ENCODE measurements at places on chromosomes 16 and 17.

- DNase-seq = no peak
Observed at GRCh38 chr16:85238233-85238647, 126.0 kb upstream of the CIBAR2 start.

- no peak for DNase-seq
Observed at GRCh38 chr16:69706256-69706974, 19.9 kb downstream of the NQO1 start.

- DNase-seq = no peak
Observed at GRCh38 chr16:7675628-7676027, 343.0 kb downstream of the RBFOX1 start.

- no peak for DNase-seq
Observed at GRCh38 chr16:87666919-87667318, 64.6 kb downstream of the JPH3 start.

DNA sequence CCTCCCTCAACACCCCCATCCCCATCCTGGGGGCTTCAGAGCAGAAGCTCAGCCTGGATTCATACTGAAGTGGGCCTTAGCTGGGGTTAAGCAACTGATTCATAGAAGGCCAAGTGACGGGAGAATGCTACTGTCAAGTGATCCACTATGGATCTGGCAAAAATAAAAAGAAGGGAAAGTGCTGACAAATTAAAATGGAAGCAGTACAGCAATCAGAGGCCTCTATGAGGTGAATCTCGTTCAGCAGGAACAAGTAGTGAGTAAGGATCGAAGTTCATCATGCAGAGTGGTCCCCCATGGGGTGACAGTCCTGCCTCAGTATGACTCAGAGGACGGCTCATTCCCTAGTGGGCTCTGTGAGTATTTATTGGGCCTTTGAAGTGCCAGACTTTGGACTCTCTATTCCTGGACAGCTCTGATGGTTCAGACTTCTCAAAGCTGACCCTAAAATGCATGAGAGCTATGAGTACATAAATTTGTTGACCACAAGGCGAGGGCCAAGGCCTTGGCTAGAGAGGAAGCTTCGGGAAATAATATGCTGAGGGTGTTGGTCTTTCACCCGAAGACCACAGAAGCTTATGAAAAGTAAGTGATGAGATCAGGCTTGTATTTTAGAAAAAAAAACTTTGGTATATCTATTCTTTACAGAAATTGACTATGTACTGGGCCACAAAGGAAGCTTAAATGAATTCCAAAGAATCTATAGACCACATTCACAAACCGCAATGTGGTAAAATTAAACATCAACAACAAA is 5.3 kb upstream of the NSMCE1 start:
- DNase-seq = peak; percentile 63

DNA sequence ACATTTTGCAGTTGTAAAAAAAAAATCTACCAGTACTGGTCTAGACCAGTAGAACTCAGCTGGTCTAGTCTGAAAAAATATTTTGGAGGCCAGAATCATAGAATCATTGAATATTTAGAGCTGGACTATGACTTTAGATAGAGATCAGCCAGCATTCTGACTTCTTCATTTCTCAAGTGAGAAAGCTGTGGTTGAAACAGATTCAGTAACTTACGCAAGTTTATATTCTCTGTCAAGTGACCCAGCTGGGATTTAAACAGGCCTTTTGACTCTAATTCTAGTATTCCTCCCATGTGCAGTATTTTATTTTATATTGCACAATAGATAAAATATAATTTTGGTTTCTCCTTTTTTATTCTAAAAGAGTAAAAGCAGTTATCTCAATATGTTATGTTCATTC is 4.9 kb downstream of the TNRC6A start:
- no peak for DNase-seq

GRCh38 chr17:29167393-29168078 is 12.7 kb downstream of the MYO18A start:
- DNase-seq = no peak

- DNase-seq = peak; percentile 83
Observed at GRCh38 chr16:57000271-57001025, 11.1 kb downstream of the NLRC5 start.

- no peak for DNase-seq
Observed at GRCh38 chr17:79953335-79953734, 82.3 kb downstream of the TBC1D16 start.

DNA sequence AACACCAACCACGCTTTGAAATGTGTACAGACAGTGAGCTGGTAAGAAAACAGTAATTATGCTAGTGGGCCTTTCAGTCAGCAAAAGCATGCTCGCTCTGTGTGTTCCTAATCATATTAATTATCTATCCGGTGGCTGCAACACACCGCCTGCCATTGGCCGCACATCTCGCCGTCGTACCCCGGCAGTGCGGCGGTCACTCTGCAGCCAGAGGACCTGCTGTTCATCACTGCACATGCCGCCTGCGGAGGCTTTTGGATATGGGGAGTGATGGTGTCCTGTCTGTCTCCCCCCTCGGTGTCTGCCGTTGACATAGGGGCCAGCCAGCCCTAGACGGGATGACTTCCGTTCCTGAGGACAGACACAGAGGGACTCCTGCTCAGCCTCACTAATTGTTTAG is 68.5 kb downstream of the RPA1 start:
- DNase-seq = no peak

DNA sequence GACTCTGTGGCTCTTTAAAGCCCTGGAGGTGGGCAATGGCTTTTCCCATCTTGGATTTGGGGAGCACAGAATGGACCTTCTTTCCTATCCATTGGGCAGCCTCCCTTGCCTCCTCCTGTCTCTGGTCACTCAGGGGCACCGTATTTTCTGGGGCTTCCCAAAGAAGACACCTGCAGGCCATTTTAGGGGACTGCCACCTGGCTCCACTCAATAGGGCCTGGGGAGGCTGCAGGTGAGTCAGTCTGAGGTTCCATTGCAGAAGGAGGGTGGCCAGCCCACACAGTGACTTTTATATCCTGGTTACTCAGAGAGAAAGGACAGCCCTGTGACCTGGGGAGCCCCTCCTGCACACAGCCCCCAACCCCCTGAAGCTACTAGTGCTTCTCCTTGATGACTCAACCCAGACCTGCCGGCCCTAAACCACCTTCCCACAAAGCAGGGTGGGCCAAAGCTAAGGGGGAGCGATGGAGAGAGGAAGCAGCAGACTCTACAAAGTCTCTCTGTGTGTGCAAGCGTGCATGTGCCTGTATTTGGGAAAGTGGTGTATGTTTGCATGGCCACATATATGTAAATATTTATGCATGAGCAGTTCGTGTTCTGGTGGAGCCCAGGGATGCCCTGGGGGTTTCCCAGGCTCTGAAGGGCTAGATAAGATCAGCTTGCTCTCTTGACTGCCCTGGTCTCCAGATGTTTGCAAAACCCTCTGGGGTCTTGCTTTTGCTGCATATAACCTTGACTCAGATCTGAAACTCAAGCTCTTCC is 5.0 kb downstream of the CX3CL1 start:
- DNase-seq = peak; percentile 43

DNA sequence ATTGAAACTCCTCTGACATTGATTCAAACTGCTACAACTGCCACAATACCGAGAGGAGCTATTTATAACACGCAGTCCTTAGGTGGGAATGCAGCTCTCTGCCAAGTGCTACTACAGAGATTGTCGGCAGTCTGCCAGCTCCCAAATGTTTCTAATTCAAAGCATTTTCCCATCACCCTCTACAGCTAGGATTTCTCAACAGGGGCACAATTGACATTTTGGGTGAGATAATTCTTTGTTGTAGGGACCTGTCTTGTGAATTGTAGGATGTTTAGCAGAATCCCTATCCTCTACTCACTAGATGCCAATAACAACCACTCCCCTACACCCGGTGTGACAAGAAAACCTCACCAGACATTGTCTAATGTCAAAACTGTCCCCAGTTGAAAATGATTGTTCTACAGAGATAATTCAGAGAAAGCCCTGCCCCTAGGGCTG is 7.8 kb upstream of the N4BP1 start:
- no peak for DNase-seq

DNA sequence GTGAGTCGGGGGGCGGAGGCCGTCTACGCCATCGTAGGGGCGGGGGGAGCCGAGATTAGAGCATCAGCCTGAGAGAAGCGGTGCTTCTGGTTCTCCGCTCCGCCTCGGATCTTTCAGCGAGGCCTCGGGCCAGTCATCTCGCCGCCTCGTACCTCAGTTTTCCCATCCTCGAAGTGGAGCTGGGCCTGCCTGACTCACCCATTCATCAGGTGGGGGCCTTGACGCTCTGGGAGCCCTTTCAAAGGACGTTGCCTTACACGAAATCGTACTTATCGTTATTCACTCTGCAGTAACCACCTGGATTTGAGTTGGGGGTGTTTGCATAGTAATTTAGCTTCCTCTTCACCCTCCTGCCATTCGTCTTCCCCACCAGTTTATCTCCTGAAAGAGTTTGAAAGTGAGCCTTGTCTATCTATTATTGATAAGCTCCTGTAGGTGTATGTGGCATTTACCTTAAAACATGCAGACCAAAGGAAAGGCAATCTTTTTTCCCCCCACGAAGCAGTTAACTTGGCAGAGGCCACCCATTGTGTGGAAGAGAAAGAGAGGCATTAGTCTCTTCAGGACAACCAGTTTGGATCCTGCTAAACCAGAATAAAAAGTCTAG is 674 bp downstream of the TAF15 start:
- DNase-seq = no peak

GRCh38 chr16:80720804-80721371 is 83.5 kb downstream of the CDYL2 start:
- no peak for DNase-seq

- peak; percentile 47 for DNase-seq
Observed at GRCh38 chr17:4900231-4901107, 1.1 kb downstream of the C17orf107 start.

- no peak for DNase-seq
Observed at GRCh38 chr16:77190190-77190477, 856 bp upstream of the MON1B start.

DNA sequence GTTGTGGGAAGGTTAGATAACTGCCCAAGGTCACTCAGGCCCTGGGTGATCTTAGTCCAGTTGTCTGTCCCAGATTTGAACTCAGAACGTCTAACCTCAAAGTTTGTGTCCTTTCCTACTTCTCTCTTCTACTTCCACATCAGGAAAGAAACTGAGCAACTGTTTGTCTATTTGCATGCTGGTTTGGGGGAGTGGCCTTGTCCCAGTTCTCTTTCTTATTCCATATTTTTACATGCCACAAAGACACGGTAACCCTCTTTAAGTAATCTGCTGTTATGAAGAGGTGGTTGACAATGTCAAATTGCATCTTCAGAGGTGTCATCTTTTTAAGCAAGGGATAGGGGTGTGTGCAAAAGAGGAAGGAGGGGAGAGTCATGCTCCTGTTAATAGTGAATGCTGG is 432.5 kb downstream of the HS3ST3B1 start:
- DNase-seq = no peak

DNA sequence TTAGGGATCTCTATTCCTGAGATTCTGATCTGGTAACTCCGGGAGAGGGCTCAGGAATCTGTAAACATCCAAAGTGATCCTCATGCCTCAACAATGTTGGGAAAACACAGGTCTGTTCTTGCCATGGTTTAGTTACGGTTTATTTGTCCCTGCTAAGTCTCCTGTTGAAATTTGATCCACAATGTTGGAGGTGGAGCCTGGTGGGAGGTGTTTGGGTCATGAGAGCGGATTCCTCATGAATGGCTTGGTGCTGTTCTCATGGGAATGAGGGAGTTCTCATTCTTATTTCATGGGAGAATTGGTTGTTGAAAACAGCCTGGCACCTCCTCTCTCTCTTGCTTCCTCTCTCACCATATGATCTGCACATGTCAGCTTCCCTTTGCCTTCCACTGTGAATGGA is 608.6 kb upstream of the GOT2 start:
- DNase-seq = no peak

GRCh38 chr16:74100395-74101326 is 196.0 kb upstream of the PSMD7 start:
- DNase-seq = no peak

DNA sequence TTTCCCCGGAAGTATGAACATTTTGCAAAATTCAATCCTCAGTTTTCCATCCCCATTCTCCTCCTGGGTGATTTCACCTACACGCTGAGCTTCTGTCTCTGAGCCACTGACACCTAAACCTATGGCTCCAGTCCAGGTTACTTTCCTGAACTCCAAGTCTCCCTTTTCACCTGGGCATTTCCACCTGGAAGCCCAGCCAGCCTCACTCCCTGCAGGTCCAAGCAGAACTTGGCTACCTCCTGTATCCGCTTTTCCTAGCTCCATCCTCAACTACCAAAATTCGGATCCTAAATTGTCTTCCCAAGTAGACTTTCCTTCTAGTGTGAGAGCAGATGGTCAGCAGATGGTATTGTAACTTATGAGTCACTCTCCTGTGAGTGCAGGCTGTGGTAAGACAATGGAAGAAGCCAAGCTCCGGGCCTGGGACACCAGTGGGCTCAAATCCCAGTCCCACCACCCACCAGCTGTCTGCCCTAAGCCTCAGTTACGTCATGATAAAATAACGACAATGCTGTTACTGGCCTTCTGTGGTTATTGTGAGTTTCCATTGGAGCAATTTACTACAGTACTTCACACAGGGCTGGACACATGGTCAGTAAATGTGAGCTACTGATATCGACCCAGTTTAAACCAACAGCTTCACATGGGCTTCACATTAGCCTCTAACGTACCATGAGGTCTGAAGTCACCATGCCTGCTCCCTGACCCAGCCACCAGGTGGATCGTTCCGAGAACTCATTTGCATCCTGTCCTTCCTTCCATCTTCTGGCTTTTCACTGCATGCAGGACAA is 33.3 kb downstream of the PECAM1 start:
- no peak for DNase-seq

GRCh38 chr16:474420-475122 is 49.1 kb downstream of the RAB11FIP3 start:
- DNase-seq = no peak

DNA sequence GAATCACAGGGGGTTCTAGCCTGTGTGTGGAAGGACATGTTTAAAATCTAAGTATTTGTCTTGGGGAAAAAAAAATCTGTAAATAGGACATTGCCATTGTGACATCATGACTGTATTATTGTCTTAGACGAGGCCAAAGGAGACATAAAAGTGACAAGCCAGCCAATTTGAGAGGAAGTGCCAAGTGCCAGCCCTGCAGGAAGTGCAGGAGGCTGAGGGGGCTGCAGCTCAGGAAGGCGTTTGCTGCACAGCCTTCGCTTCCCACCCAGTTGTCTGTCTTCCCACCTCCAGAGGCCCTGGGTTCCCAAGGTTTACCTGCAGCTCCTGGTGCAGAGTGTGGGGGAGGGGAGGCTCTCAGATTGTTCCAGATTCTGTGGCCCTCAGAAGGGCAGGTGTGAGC is 1.3 kb downstream of the ADCY7 start:
- no peak for DNase-seq

DNA sequence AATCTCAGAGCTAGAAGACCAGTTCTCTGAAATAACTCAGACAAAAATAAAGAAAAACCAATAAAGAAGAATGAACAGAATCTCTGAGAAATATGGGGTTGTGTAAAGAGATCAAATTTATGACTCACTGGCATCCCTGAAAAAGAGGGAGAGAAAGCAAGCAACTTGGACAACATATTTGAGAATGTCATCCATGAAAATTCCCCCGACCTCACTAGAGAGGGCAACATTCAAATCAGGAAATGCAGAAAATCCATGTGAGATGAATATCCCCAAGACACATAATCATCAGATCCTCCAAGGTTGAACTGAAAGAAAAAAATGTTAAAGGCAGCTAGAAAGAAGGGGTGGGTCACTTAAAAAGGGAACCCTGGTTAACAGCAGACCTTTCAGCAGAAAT is 32.1 kb downstream of the TANC2 start:
- DNase-seq = no peak
